ENCODE measurements at places on chromosomes 5 and 9.

DNA sequence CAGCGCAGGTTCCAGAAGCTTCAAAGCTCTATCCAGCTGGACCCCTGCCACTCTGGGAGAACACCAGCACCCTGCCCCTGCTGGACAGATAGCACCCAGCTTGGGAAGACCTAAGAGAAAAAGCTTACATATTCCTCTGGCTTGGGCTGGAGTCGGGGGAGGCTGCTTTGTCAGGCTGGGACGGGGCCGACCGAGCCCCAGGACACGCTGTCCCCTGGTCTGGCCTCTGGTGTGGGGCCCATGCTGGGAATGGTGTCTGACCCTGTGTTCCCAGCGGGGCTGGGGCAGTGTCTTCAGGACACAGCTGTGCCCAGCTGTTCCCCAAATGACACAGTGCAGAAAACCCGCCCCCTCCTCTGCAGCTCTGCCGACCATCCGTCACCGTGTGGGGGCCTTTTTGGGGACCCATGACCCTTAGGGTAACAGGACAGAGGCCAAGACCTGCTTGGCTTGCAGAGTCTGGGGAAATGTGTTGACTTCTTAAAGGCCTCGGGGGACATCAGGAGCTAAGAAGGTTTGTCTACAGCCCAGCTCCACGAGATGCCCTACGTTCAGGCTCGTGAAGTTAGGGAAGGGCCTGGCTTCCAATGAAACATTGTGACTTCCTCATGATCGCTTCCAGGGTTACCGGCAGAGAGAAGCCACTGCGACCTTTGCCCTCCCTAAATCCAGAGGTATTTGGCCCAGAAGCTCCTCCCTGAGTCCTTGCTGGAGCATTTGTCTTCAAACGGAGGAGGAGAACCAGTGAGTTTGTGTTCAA is 20.4 kb upstream of the SLC2A6 start:
- DNase-seq: no peak

GRCh38 chr5:72852356-72852755 is 35.9 kb downstream of the TNPO1 start:
- no peak for DNase-seq

DNA sequence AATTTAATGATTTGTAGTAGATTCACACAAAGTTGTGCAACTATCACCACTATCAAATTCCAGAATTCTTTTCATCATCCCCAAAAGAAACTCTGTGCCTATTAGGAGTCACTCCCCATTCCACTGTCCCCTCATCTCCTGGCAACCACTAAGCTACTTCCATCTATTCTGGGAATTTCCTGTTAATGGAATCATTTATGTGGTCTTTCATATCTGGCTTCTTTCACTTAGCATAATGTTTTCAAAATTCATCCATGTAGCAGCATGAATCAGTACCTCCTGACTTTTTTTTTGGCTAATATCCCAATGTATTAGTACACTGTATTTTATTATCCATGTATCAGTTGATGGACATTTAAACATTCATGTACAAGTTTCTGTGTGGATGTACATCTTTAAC is 157.6 kb downstream of the TTC39B start:
- no peak for DNase-seq

DNA sequence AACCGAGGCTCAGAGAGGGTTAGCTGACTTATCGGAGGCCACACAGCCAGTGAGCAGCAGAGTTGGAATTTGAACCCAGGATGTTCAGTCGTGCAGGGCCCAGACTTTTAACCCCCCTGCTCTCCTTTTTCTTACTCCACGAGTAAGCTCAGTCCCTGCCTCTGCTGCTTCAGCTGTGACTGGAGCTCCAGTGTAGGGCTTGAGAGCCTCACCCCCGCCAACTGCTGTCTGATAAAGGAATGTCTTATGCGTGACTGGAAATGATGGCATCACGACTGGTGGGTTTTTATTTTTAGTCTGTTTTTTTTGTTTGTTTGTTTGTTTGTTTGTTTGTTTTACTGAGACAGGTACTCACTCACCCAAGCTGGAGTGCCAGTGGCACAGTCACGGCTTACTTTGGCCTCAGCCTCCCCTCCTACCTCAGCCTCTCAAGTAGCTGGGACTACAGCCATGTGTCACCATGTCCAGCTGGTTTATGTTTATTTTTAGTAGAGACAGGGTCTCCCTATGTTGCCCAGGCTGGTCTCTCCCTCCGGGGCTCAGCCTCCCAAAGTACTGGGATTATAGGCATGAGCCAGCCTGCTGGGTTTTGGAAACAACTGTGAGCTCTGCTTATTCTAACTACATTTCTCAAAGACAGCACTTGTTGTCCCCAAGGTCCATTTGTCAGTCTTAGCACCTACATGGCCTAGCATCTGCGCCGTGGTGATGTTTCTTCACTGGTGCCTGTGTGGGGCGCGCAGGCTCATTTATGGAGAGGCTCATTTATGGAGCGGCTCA is 52.5 kb upstream of the NCS1 start:
- DNase-seq: no peak

- DNase-seq: no peak
These were observed 659.2 kb upstream of the CHD1 start for GRCh38 chr5:99587983-99588382.

DNA sequence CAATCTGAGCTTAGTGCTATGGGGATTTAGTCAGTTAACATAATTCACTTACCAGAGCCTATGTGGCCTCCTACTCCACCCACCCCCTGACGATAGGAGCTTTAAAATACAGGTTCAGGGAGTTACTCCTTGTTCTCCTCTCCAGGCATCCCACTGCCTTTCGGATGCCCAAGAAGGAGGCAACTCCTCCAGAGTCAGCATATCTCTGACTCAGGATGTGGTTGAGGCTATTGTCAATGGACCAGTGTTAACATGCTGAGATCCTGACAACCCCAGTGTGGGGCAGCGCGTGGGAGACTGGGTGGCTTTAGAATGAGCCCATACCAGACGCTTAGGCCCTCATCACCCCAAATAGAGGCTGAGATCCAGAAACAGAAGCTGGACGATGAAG is 27.4 kb downstream of the BICD2 start:
- no peak for DNase-seq

- DNase-seq: no peak
These were observed 15.1 kb upstream of the CCL28 start for GRCh38 chr5:43427306-43427705.

DNA sequence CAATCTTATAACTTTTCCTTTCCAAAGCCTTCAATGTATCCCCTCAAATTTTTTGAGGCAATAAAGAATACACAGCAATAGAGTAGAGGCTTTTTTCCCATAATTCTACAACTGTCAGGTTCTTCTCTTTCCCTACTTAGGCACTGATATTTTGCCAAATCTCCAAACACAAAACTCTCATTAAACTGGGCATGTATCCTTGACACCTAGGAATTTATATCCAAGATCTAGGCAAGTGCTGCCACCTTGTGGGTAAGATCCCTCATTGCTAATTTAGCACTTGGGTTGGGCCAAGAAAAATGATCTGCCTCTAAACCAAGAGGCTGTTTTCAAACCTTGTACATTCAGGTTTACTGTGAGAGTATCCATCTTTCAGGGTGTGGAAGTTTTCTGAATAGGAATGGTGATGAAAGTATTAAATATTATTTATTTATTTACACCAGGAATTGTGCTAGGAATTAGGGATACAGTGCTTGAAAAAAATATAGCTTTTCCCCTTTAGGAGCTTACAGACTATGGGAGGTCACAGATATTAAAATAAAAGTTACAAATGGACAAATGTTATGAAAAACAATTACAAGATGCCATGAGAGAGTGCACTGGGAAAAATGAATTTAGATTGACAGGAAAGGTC is 17.6 kb downstream of the TSTD2 start:
- DNase-seq: peak; percentile 58

DNA sequence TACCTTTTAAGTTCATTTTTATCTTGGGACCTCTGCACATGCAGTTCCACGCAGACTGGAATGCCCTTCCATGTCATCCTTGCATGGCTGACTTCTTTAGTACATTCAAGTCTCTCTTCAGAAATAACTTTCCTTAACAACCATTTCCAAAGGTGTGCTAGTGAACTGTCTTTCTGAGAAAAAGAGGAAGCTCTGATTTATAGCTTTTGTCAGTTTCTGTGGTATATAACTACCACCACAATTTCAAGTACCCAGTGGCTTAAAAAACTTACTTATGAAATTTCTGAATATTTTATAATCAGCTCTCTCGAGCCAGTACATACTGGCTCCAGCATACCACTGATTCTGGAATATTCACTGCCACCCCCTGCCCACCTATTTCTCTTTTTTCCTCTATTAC is 1613.8 kb downstream of the MAT2B start:
- no peak for DNase-seq

GRCh38 chr5:62139741-62140140 is 166.3 kb upstream of the KIF2A start:
- no peak for DNase-seq

DNA sequence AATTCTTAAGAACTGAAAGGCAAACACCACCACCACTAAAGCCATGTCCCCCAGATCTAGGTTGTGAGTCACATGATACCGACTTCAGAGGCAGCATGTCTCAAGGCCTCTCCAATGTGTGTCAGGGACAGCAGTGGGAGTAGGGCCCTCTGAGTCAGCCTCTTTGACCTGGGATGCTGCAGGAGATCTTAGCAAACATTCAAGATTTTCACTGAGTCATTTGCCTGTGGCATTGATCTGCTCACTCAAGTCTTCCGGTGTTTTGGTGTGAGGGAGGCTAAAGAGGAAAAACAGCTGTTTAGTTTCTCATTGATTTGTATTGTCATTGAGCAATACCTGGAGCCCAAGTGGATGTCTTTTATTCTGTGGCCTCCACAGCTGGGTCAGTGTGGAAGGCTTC is 36.1 kb downstream of the TMC1 start:
- peak; percentile 64 for DNase-seq

DNA sequence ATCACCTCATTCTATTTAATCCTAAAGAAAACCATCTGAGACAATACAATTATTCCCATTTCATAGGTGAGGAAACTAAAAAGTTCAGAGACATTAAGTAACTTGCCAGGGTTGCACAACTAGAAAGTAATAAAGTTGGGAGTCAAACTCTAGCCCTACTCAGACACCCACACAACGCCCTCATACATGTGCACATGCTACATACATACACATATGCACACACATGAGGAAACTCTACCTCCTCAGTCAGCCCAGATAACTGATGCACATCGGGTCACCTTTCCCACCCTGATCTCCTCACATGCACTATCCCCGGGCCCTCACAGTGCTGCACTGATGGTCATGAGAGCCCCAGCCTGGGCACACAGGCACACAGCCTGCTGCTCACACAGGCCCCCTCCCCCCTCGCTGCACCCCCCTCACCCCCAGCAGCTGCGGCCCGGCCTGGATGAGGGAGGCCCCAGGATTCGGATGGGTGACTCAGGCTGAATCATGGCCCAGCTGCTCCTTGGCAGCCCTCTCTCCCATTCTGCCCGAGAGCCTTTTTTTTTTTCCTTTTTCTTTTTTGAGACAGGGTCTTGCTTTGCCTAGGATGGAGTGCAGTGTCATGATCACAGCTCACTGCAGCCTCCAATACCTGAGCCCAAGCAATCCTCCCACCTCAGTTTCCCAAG is 5.0 kb upstream of the GPRIN1 start:
- DNase-seq: no peak

- no peak for DNase-seq
These were observed 125.9 kb upstream of the ANKRD55 start for GRCh38 chr5:56358703-56359681.

- DNase-seq: no peak
These were observed 303.0 kb downstream of the PARP8 start for GRCh38 chr5:50969151-50970031.

DNA sequence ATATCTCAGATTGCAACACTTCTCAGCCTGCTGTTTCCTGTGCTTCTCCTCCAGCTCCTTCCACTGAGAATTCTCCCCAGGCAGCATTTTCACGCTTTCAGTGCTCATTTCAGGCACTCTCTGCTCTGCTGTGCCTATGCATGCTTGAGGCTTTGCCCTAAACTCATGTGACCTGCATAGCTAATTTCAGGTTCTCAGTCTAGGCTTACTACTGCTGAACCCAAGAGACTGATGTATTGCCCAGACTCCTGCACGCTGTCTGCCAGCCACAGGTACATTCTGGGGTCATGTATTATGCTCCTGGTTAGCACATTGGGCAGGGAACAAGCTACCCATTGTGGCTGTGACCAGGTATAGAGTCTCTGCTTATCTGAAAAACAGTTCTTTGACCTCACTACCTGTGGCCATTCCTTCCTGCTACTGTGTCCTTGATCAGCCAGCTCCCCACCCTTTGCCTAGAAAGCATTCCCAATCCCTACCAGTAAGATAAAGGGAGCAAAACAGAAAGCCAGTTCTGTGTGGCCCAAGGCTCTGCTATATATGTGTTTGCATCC is 34.7 kb downstream of the PIP5K1B start:
- no peak for DNase-seq

DNA sequence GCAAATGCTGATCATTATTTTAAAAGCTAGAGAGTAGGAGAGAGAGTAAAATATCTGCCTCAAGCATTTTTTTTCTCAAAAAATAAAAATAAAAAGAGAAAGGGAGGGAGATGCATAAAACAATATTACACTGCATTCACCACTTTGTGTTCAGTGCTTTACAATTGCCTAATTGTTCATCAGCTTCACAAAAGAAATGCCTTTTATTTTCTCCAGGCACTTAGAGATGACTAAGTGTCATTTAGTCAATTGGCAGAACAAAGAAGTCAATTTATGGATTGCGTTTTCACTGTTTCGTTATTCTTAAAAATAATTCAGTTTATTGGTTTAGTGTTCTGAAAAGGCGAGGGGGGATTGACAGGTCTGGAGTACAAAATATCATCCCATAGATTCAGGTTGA is 232.5 kb upstream of the CCNH start:
- DNase-seq: no peak

DNA sequence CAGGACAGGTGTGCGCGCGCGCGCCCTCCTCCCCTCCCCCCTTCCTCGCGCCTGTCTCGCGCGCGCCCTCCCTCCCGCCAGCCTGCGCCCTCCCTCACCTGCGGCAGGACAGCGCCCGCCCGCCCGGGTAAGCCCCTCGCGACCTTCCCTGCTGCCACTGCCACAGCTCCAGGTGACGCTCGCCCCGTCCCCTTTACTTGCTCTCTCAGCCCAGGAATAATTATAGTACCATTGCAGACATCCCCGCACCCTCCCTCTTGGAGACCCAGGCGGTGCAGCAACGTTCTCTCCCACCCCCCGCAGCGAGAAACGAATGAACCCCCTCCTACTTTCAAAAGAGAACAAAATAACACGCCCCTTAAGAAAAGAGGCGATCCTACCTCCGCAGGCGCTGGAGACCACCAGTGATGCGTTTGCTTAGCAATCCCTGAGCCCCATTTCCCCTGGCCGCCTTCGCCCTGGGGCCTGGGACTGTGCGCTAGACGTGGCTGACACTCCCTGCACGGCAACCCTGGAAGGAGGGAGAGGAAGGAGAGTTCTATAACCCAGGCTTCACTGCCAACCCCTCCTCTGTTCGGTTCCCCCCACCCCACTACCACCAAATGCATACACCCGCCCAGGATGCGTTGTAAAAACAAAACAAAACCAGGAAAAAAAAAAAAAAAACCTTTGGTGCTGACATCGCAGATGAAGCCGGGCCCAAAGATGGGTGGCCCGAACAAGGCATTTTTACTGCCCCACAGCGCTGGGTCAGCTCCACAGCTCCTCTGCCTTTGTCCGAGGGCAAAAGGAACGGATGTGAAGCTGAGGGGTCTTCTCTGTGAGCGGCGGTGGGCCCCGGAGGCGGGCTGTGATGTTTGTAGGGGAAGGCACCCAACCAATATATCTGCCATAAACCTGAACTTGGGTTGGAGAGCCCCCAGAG is 5.6 kb upstream of the PURA start:
- DNase-seq: no peak

Measured in NCI-H460 (cell line).